T-helper 9 cell (primary cell): ENCODE measurements at places on chromosomes 7 and 10.

- DNase-seq, result no peak
Observed at GRCh38 chr10:111116762-111117445, 40.1 kb downstream of the ADRA2A start.

- no peak for DNase-seq
Observed at GRCh38 chr7:120588416-120588815, 269.5 kb downstream of the TSPAN12 start.

GRCh38 chr7:45886931-45887667, 1.2 kb upstream of the IGFBP1 start:
- no peak for DNase-seq

DNA sequence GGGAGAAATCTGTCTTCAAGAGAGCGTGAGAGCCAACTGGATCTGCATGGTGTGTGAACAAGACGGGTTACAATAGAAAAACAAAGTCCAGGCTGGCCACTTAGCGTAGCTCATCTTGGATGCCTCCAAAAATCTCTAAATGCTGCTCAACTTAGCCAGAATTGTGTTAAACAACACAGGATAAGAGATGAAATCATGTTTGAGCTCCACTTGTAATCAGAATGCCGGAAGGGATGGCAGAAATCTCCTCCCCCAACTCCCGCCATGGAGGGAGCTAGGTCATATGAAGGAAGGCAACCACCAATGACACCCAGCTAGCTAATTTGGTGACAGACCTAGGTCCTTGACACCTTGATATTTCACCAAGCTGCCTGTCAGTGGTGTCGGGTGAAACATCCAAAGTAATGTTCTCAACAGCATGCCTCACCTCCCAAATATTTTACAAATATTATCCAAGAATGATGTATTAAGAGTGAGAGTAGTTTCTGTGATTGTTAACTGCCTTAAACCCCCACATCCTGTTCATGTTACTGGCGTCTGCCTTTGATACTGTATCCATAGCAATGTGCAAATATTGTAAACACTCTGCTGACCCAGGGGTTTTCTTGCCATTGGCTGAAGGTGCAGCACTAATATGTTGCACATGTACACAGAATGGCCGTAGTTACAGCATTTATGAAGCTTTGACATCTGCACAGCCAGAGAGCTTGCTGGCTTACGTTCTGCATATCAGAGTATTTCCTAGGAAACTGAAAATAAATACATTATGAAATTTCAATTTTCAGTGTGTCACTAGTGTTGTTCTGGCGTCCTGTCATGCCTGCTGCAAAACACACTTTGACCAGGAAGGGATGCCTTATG, 25.8 kb downstream of the TMEM254 start:
- DNase-seq, result no peak

GRCh38 chr10:26385443-26385842, 52.7 kb upstream of the APBB1IP start:
- no peak for DNase-seq

DNA sequence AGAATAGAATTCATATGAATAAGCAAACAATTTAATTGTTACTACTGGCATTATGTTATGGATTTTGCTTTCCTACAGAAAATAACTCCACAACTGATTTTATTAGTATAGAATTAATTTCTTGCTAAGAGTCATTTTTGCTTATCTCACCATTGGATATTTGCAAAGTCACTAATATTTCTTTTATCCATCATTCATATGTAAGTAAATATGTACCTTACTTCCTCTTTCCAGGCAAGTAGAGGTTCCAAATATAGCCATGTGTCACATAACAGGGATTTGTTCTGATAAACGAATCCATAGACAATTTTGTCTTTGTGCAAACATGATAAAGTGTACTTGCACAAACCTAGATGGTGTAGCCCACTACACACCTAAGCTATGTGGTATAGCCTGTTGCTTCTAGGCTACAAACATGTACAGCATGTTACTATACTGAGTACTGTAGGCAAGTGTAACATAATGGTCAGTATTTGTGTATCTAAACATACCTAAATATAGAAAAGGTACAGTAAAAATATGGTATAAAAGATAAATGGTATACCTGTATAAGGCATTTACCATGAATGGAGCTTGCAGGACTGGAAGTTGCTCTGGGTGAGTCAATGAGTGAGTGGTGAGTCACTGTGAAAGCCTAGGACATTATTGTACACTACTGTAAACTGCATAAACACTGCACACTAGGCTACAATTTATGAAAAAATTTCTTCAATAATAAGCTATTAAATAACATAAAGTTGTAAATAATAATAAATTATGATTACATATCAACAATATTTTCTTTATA, 18.3 kb downstream of the KLLN start:
- no peak for DNase-seq
